ENCODE measurements at places on chromosomes 13 and 19.

- DNase-seq = no peak
These were observed 561 bp upstream of the GJA3 start for GRCh38 chr13:20161275-20161950.

DNA sequence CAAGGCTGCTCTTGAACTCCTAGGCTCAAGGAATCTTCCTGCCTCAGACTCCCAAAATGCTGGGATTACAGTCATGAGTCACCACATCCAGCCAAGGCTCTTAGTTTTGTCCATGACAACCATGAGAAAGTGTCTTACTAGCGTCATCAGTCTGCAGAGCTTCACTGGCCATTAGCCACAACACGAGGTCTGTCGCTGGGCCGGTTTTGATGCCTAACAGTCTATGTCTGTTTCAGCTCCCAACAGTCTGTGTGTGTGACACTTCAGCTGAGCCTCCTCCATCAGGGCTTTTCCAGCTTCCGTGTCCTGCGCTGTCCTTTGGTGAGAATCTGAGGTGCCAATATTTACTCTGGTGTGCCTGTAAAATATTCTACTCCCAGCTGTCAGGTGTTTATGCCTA is 47.6 kb downstream of the CEP89 start:
- no peak for DNase-seq

- DNase-seq = no peak
These were observed 3.0 kb downstream of the KCNC3 start for GRCh38 chr19:50326101-50326664.

DNA sequence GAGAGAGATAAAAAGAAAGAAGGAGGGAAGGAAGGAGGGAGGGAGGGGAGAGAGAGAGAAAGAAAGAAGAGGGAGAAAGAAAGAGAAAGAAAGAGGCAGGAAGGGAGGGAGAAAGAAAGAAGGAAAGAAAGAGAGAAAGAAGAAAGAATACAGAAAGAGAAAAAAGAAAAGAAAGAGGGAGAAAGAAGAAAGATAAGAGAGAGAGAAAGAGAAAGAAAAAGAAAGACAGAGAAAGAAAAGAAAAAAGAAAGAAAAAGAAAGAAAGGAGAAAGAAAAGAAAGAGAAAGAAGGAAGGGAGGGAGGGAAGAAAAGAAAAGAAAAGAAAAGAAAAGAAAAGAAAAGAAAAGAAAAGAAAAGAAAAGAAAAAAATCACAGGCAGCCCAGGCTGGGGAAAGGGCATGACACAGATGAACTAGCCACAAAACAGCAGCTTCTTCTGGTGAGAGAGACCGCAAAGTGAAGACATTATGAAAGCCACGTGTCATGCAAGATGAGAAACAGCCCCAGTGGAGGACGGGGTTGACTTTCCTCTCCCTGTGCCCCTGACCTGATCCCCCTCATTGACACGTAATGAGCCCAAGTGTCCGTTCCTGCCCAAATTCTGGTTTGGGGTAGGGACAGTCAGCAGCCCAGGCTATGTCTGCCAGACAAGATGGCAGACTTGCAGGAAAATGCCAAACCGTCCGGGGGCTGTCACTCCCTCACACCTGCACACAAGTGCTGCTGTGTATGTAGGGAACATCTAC is 102.1 kb downstream of the INSR start:
- DNase-seq = no peak

DNA sequence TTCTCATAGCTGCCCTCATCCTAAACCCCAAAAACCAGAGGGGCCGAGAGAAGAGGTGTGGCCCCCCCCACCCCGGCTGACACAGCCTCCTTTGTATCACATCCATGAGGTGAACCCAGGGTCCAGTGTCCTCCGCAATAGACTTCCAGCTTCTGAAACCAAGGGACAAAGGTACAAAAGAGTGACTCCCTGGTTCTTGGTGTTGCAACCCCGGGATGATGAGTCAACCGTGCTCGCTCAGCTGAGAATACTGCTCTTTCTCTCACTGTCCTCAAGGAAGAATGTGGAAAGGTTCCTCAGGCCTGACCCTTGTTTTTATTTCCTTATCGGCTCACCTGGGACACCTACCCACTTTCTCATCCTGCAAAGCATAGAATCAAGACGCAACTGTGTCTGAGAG is 5.5 kb downstream of the SLC15A1 start:
- peak; percentile 6 for DNase-seq

- no peak for DNase-seq
These were observed 699 bp downstream of the TMEM259 start for GRCh38 chr19:1019980-1020867.

- no peak for DNase-seq
These were observed 143.4 kb downstream of the SOX1 start for GRCh38 chr13:112210371-112210770.

- peak; percentile 100 for DNase-seq
These were observed 127.2 kb upstream of the GJB6 start for GRCh38 chr13:20359335-20359734.

DNA sequence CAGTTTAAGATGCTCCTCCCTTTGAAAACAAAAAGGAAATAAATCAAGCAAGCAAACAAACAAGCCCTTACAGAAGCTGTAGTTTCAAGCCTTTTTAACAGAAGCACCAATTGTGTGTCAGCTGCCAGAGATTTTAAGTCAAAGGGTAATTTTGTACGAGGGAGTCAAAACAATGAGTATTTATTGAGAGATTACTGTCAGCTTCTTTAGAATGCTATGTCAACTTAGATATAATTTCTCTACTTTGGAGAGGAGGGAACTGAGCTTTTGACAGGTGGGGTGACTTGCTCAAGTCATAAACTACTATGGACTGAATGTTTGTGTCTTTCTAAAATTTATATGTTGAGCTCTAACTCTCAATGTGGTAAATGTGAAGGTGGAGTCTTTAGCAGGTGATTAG is 10.5 kb upstream of the CBY2 start:
- no peak for DNase-seq

DNA sequence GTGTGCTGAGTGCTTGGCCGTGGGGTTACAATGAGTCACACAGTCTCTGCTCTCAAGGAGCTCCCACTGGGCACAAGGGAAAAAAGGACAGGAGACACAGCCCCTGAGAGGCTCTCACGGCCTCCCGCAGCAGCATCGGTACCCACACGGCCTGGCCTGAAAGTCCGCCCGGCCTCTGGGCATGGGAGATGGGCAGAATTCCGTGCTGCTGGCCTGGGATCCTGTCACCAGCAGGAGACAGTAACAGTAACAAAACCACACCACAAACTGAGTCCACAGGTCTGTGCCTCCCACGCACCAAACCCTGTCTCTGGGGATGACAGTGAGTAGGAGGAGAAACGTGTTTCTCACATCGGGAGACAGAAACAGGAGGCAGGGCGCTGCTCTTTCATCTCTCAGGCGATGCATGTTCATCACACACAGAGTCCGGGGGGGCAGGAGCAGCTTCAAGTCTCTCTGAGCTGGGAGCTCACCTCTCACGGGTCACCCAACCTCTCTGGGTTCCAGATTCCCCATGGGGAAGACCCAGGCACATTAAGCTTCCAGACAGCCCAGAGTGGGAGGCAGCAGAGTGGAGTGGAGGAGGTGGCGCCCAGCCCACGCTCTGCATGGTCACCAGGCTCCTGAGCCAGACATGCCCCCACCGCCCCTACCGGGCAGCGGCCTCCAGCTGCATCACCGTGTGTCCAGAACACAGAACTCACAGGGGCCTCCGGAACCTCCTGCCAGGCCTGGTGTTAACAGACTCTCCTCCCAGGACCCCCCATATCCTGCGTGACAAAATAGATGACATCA is 124.7 kb upstream of the VSTM2B start:
- DNase-seq = no peak

DNA sequence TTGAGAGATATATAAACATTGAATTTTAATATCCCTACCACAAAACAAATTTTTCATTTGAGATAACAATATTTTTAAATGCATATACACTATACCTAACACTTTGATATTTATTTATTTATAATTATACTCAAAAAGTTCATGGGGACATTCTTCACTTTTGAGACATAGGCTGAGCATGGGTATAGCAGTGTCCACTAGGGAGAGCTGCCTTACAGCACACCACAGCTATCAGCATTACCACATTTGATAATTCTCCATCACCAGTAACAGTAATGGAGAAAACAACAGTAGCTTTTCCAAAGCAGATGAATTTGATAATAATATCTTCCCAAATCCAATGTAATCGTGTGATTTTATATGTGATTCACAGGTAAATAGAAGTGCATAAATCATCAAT is 626.1 kb downstream of the DACH1 start:
- DNase-seq = no peak

GRCh38 chr13:104011505-104012241 is 945.5 kb upstream of the SLC10A2 start:
- no peak for DNase-seq

DNA sequence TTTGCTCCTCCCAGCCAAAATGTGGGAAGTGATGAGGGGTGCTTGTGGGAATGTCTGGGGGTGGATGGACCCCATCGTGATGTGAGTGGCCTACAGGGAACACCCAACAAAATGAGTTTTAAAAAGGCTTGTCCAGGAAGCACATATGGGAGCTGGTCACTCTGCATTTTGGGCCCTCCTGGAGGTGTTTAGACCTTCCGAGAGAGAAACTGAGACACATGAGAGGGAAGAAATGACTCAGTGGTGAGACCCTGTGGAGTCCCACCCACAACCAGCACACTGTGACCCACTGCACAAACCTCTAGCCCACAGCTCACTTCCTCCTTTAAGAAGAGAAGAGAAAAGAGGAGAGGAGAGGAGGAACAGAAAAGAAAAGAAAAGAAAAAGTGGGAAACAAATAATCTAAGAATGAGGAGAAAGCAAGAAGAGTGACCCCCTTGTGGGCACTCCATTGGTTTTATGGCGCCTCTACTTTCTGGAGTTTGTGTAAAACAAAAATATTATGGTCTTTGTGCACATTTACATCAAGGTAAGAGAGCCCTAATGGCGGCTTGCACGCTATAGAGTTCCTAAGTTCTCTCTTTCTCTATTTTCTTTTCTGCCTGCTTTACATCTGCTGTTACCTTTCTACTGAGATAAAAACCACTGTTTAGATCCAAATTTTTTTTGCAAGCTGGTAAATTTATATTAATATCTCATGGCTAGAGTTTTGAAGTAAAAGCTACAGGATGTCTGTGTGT is 13.3 kb upstream of the LILRB1 start:
- no peak for DNase-seq

GRCh38 chr13:114161028-114161556 is 18.0 kb upstream of the CFAP97D2 start:
- DNase-seq = no peak

GRCh38 chr19:5580161-5580571 is 12.4 kb upstream of the TINCR start:
- DNase-seq = no peak

- no peak for DNase-seq
These were observed 2.2 kb downstream of the PNMA8B start for GRCh38 chr19:46493236-46494145.

- DNase-seq = no peak
These were observed 196.8 kb downstream of the POSTN start for GRCh38 chr13:37401721-37402120.

- DNase-seq = no peak
These were observed 158.1 kb downstream of the ZNF486 start for GRCh38 chr19:20325151-20325550.

DNA sequence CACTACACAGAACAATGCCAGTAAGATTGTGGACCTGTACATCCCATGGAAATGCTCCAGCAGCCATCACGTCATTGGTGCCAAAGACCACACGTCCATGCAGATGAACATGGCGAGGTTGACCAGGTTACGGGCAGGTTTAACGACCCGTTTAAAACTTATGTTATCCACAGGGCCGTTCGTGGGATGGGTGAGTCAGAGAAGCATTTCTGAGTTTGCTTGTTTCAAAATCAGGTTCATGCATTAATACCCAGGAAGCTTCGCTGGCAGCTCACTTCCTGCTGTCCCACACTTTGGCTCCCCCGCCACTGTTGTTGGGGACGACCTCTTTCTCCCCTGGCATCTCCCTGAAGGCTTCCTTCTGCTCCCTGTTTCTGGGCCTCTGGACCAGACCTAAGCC is 194.1 kb downstream of the USP12 start:
- DNase-seq = no peak

DNA sequence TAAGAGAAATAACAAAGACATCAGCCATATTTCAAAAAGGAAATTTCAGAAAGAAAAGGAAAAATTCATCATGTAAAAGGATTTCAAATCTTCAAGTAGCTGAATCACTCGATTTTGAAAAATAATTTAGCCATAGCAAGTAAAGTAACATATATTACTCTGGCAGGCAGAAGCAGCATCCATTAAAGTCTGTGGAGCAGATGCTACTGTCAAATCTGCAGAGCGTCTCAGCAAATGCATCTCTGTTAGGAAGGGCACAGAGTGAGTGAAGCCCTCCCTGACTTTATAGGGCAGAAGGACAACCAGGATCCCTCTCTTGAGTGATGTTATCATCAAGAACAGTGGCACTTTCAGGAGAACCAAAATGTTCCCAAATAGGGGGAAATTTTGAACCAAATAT is 445.5 kb downstream of the EFNB2 start:
- no peak for DNase-seq

DNA sequence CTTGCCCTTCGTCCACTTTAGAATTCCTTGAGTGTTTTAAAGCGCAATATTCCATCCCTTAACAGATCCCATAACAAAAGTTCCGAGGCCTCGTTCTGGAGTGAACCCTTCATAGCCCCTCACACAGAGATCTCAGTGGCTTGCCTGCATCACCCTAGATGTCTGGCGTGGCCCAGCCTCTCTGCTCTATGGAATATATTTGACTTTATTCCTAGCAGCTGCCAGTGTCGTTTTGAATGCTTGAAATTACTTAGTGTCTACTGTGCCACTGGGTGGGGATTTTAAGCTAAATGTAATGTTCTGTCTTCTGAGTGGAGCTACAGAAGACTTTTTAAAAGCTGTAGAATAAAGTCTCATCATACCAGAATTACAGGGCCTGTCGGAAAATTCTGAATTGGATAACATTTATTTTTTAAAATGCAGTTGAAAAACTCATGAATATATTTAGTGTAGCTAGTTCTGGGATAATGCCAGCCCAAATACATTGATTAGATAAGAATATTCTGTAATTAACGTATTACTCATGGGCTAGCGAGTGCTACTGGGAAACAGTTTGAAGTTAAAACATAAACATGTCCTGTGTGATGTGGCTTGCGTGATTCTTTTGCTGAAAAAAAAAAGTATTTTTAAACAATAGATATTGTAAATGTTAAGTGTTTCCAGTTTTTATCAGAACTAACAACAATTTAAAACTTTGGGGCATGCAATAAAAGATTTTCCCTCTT is 111.8 kb downstream of the ESD start:
- no peak for DNase-seq

GRCh38 chr13:20824762-20825476 is 51.2 kb upstream of the EEF1AKMT1 start:
- peak; percentile 88 for DNase-seq

GRCh38 chr19:38592940-38593339 is 24.8 kb downstream of the MAP4K1 start:
- DNase-seq = no peak

GRCh38 chr19:47013041-47013517 is 6.6 kb upstream of the NPAS1 start:
- DNase-seq = peak; percentile 63

DNA sequence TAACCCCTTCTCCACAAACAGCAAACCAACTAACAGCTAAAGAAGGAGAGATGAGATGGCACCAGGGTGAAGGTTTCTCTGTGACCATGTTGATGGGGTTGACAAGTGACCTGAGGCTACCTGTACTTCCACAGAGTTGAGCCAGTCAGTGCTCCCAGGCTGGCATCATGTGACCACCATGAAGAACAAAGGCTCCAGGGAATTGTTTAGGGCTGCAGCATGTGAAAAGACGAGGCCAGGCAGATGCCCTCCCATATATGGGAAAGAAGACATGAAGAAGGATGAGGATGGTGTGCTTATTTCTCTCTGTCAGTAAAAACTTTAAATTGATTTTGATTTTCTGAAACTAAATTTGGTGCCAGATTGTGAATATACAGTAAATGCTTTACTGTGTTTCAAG is 220.6 kb downstream of the OLFM4 start:
- DNase-seq = no peak
